ENCODE measurements at places on chromosomes 12 and 14.

GRCh38 chr14:87461704-87462103, 531.3 kb downstream of the GALC start:
- no peak for DNase-seq
- H3K27me3 ChIP-seq: no peaks in the 10 kb centered on the region
- H3K27ac ChIP-seq: no peak overlapping the region
- no peak overlapping the region for H3K4me3 ChIP-seq

DNA sequence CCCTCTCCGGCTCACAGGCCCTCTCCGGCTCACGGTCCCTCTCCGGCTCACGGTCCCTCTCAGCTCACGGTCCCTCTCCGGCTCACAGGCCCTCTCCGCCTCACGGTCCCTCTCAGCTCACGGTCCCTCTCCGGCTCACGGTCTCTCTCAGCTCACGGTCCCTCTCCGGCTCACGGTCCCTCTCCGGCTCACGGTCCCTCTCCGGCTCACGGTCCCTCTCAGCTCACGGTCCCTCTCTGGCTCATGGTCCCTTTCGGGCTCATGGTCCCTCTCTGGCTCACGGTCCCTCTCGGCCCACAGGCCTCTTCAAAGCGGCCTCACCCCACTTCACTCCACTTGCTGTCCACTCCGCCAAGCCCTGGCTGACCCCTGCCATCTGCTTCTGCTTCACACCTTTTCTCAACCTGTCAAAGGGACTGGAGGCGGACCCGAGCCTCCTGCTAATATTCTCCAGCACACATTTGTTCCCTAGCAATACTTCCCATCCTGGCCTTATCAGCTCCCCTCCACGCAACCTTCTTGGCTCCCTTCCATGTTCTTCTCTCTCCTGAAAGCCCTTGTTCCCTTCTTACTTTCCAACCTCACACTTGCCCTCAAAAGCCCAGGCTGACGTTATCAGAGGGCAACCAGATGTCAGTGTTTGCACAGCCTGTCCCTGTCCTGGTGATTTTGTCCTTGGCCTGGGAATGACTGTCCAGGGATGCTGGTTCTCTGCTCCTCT, 176.7 kb downstream of the CALM1 start:
- no peaks in the 10 kb centered on the region for H3K36me3 ChIP-seq
- no peak for DNase-seq
- no peak overlapping the region for H3K4me3 ChIP-seq
- no peak overlapping the region for H3K27ac ChIP-seq

- DNase-seq: no peak
- H3K4me3 ChIP-seq: no peak overlapping the region
- H3K4me1 ChIP-seq: no peaks in the 10 kb centered on the region
- H3K27ac ChIP-seq: no peak overlapping the region
- no peaks in the 10 kb centered on the region for H3K27me3 ChIP-seq
- no peaks in the 10 kb centered on the region for H3K36me3 ChIP-seq
These were observed 17.2 kb upstream of the PSMC1 start for GRCh38 chr14:90239139-90239538.

- no peaks in the 10 kb centered on the region for H3K27me3 ChIP-seq
- H3K27ac ChIP-seq: peak overlapping the region; percentile 81
- H3K36me3 ChIP-seq: no peaks in the 10 kb centered on the region
- peak overlapping the region; percentile 56 for H3K4me3 ChIP-seq
- peaks cover 3% of the 10 kb centered on the region for H3K4me1 ChIP-seq
These were observed 20.3 kb upstream of the HSPB8 start for GRCh38 chr12:119158402-119158801.

- H3K36me3 ChIP-seq: no peaks in the 10 kb centered on the region
- H3K4me3 ChIP-seq: no peak overlapping the region
- no peak for DNase-seq
- no peaks in the 10 kb centered on the region for H3K4me1 ChIP-seq
- H3K27me3 ChIP-seq: no peaks in the 10 kb centered on the region
These were observed 45.4 kb downstream of the EMP1 start for GRCh38 chr12:13241833-13242488.

DNA sequence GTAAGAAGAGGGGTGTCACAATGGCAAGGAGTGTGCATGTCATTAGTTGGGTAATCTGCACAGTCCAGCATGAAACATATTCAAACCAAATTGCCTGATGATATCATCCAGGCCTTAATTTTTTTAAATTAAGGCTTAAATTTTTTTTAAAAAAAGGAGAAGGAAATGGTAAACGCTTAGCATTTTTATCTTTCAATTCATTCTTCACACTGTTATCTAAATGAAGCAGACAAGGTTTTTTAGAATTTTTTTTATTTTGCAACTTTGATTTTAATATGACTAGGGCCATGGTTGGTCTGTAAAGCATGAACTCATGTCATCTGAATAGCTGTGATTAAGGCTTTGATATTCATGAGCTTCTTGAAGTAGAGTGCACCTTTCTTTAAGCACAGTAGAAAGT, 362.5 kb downstream of the SYT1 start:
- no peaks in the 10 kb centered on the region for H3K4me1 ChIP-seq
- H3K4me3 ChIP-seq: no peak overlapping the region
- no peaks in the 10 kb centered on the region for H3K27me3 ChIP-seq

DNA sequence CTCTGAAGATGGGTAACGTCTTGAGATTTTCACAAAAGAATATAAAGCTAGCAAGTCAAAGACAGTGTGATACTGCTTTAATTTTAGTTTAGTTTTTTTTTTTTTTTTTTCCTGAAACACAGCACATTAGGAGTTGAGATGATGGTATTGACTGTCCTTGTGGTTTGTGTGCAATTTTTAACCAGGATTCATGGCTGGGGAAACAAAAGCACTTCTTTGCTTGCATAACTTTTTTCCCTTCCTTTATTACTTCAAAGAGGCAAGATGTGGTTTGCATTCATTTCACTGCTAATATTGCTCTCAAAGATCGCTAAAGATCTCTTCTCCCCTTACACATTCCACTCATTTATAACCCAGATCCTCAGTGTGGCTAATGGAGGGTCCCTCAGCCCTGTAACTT, 157.1 kb upstream of the PZP start:
- no peak for DNase-seq
- H3K27me3 ChIP-seq: no peaks in the 10 kb centered on the region
- no peaks in the 10 kb centered on the region for H3K36me3 ChIP-seq
- no peaks in the 10 kb centered on the region for H3K4me1 ChIP-seq
- no peak overlapping the region for H3K27ac ChIP-seq

DNA sequence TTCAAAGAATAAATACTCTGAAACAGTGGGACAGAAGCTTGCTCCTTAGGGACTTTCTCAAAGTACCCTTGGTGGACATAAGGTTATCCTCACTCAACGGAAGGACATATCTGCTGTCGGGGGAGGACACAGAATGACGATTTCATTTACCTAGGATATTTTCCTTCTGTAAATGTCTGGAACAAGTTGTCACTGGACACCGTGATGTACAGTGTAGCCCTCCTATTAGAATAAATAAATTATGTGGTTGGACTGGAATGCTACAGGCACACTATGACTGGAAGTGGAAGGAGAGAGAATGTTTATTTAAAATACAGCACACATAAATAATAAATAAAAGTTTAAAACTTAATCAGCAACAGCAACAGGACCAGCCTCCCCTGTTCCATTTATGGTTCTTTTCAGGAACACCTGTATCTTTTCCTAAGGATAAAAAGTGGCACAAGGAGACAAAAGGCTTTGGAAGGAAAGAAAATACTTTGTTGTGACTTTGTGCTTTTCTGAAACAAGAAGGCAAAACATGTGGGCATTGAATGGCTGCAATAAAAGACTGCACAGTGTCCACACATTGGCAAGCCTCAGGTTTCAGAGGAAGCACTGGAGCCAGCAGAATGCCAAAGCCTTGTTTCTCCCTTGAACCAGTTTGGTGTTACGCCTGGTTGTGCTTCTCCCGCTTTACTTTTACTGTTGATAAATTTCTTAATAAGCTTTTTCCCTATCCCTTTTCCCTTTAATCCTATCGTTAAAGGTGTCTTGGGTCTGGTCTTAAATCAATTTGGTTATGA, 36.8 kb downstream of the FGD4 start:
- no peak for DNase-seq
- H3K27me3 ChIP-seq: no peaks in the 10 kb centered on the region
- no peak overlapping the region for H3K4me3 ChIP-seq
- no peak overlapping the region for H3K27ac ChIP-seq
- H3K36me3 ChIP-seq: no peaks in the 10 kb centered on the region

DNA sequence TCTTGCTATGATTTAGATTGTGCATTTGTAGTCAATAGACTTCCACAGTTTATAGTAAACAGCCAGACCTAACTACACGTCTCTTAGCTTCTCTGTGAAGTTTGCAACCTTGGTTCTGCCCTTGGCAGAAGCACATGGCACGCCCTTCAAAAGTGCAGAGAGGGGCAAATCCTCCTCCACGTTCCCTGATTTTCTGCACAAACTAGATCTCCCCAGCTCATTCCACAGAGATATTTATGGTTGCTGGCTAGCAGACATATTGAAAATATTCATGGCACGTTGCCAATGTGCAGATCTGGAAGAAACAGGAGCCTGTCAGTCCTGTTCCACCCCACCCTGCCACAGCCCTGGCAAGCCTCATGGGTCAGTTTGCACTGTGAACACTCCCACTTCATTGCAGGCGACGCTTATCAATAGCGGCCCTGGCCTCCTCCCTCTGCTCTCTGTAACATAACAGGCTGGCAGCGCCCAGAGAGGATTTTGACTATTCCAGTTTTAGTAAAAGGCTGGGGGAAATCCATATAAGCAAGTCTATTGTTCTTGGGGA, 6.5 kb upstream of the LGALS3 start:
- H3K4me1 ChIP-seq: peaks cover 52% of the 10 kb centered on the region
- no peaks in the 10 kb centered on the region for H3K27me3 ChIP-seq
- H3K36me3 ChIP-seq: no peaks in the 10 kb centered on the region

GRCh38 chr12:104272938-104273337, 30.6 kb upstream of the EID3 start:
- no peaks in the 10 kb centered on the region for H3K27me3 ChIP-seq
- H3K36me3 ChIP-seq: no peaks in the 10 kb centered on the region
- no peaks in the 10 kb centered on the region for H3K4me1 ChIP-seq
- no peak for DNase-seq
- no peak overlapping the region for H3K27ac ChIP-seq

- no peaks in the 10 kb centered on the region for H3K27me3 ChIP-seq
- no peak for DNase-seq
- H3K36me3 ChIP-seq: no peaks in the 10 kb centered on the region
- no peaks in the 10 kb centered on the region for H3K4me1 ChIP-seq
These were observed 826.6 kb upstream of the MGAT4C start for GRCh38 chr12:87082756-87083155.

DNA sequence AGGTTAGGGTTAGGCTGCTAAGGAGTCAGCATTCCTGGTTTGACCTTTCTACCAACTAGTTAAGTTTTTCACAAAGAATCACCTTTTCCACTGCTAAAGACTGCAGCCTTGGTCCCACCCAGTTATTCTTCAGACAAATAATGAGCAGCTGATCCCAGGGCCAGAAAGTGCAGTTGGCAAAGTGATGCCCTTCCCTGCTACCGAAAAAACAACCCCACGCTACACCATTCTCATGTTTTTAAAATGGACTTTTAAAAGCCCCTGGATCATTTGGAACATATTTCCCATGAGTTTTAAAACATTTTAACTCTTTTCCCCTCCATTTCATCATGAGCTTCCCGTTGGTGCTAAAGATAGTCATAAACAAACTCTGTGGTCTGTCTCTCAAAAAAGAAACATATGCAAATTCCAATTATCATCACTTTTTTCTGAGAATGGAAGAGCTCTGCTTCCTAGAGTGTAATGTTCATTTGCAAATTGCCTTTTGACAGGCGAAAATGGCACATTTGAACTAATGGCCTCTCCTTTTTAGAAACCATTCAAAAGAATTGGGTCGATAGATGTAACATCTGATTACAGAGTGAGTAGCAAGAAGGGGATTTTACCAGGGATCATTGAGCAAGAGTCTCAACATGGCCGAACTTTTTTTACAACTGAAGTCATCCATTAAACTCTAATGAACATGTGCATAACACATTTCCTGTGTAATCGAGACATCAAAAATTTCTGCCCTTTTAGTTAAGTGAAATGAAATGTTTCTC, 129.3 kb upstream of the RAP1B start:
- H3K27me3 ChIP-seq: no peaks in the 10 kb centered on the region
- DNase-seq: no peak
- no peak overlapping the region for H3K4me3 ChIP-seq
- no peaks in the 10 kb centered on the region for H3K36me3 ChIP-seq

DNA sequence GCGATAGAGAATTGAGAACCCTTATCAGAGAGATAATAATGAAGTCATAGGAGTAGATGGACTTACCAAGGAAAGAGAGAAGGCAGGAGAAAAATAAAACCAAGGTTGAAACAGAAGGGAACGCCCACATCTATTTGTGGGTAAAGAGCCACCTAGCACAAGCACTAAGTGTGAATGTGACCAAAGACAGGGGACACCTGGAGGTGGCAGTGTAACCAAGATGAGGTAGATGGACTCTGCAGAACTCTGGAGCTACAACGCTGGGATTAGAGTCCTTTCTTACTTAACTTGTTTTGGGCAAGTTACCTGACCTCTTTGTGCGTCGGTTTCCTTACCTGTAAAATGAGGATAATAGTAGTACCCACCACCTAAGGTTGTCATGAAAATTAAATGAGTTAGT, 101.9 kb downstream of the SLC5A8 start:
- H3K27me3 ChIP-seq: no peaks in the 10 kb centered on the region
- no peaks in the 10 kb centered on the region for H3K36me3 ChIP-seq
- H3K4me1 ChIP-seq: no peaks in the 10 kb centered on the region
- DNase-seq: no peak
- no peak overlapping the region for H3K27ac ChIP-seq
- no peak overlapping the region for H3K4me3 ChIP-seq

DNA sequence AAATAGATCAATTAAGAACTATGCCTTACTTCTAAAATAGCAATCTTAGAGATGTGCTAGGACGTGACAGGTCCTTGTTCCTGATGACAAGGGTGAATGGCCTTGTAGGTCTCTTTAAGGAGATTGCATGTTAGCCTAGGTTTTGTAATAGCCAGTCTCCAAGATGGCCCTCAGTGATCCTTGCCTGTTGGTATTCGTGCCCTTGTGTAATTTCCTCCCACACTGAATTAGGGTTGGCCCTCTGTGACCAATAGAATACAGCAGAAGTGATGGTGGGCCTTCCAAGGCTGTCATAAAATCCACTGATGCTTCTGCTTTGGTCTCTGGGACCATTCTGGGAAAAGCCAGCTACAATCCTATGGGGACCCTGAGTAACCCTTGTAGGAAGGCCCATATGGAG, 38.2 kb upstream of the SNX6 start:
- no peak overlapping the region for H3K4me3 ChIP-seq
- no peaks in the 10 kb centered on the region for H3K4me1 ChIP-seq
- H3K36me3 ChIP-seq: no peaks in the 10 kb centered on the region

DNA sequence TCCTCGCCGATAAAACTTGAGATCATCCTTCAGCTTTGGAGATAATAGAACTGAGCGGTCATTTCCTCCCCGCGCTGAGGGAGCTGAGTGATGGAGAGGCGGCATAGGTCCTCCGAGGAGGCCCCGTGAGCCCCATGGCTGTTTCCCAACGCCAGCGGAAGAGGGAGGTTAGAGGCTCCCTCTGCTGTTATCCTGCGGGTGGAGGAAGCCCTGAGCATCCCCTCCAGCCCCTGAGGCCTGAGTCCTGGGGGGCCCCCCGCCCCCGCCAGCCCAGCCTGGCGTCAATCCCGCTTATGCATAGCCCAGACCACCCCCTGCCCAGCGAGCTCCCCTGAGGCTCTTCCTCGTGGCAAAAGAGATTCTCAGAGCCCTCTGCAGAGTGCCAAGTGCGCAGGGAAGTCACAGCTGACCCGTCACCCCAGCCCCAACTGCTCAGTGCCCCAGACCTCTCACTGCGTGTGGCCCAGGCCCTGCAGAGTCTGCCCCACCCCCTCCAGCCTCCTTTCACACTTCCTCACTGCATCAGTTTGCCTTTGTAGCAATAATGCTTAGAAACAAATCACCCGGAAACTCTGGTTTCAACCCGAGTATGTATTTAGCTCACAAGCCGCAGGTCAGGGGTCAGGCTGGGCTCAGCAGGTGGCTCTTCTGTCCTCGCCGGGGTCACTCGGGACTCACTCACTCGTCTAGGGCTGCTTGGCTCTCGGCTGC, 44.7 kb upstream of the GALNT9 start:
- H3K27ac ChIP-seq: no peak overlapping the region
- no peaks in the 10 kb centered on the region for H3K4me1 ChIP-seq
- H3K4me3 ChIP-seq: no peak overlapping the region
- H3K36me3 ChIP-seq: no peaks in the 10 kb centered on the region
